Activated T-cell treated with anti-CD3 and anti-CD28 coated beads for 1 hour (primary cell): ENCODE measurements at places on chromosomes 1 and 21.

- DNase-seq, result no peak
These were observed 285.0 kb upstream of the NR5A2 start for GRCh38 chr1:199742547-199742946.

- DNase-seq, result no peak
These were observed 126.2 kb upstream of the ETS2 start for GRCh38 chr21:38679534-38679933.

GRCh38 chr1:174243451-174244000 lies 84.2 kb downstream of the RABGAP1L start:
- no peak for DNase-seq

- no peak for DNase-seq
These were observed 24.1 kb upstream of the LCE5A start for GRCh38 chr1:152486400-152487006.

DNA sequence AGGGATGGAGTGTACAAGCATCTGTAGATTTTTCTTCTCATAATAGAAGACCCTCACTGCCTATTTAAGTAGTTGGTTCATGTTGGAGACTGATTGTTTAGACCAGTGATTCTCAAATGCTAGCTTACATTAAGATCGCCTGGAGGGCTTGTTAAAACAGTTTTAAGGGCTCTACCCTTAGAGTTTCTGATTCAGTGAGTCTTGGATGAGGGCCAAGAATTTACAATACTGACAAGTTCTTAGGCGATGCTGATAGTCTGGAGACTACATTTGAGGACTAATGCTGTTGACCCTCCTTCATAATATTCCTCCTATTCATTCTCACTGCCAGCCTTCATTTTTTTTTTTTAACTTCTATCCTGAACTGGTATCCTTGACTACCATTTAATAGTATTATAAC lies 15.2 kb upstream of the AGO3 start:
- no peak for DNase-seq

- no peak for DNase-seq
These were observed 167.3 kb upstream of the KCNJ6 start for GRCh38 chr21:38083535-38083934.

- DNase-seq, result no peak
These were observed 1.7 kb downstream of the WASF2 start for GRCh38 chr1:27487966-27488884.

GRCh38 chr1:28172713-28173150 lies 3.8 kb downstream of the PTAFR start:
- no peak for DNase-seq

DNA sequence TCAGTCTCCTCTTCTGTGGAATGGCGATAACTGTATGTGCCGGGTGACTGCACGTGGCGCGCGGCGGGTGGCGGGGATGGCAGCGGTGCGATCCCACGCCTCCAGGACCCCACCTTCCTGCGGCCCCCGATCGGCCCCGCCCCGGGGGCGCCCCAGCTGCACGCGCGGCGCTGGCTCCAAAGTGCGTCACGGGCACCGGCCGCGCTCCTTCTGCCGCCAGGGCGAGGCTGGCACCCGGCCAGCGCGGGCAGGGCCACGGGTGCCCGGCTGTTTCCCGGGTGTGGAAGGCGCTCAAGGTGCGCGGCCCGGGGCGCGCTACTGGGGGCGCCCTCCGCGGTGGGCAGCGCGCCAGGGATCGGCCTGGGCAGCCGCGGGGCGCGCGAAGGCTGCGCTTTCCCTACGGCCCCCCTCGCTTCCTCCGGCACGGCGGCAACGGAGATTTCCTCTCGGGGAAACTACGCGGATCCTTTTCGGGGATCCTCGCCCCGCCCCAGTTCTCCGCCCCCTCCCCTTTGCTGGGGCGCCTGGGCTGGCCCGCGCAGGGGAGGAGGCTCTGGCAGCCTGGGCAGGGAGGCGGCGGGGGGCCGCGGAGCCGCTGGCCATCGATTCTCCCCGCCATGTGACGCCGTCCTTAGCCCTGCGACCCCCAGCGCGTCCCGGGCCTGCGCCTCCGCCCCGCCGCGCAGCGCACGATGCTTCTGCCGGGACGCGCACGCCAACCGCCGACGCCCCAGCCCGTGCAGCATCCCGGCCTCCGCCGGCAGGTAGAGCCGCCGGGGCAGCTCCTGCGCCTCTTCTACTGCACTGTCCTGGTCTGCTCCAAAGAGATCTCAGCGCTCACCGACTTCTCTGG lies at the start of gene EVA1C:
TSS of gene EVA1C (plus strand) at position 545 of the 853 bp plus-strand sequence. CDS start at position 693, 148 bp downstream.
- DNase-seq, result peak; percentile 59

- no peak for DNase-seq
These were observed 394.2 kb downstream of the DUSP10 start for GRCh38 chr1:221347706-221348105.

GRCh38 chr1:227946624-227947385 lies 927 bp downstream of the WNT9A start:
- peak; percentile 50 for DNase-seq

DNA sequence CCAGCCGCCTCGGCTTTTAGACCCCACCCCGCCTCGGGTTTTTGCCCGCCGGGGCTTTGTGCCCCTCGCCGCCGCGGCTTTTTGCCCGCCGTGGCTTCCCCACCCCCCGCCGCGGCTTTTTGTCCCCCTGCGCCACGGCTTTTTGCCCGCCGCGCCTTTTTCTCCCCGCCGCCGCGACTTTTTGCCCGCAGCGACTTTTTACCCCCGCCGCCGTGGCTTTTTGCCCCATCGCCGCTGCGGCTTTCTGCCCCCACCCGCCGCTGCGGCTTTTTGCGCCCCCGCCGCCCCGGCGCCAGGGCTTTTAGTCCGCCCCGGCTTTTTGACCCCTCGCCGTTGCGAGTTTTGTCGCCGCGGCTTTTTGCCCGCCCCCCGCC lies 474.4 kb downstream of the FAM72C start:
- DNase-seq, result no peak

GRCh38 chr1:219088778-219089557 lies 84.7 kb upstream of the LYPLAL1 start:
- no peak for DNase-seq

- no peak for DNase-seq
These were observed 367 bp downstream of the WNT2B start for GRCh38 chr1:112509005-112509659.

GRCh38 chr1:184499616-184500015 lies 112.8 kb downstream of the C1orf21 start:
- DNase-seq, result no peak
